ENCODE measurements at places on chromosomes 1 and 21.

GRCh38 chr1:169108863-169109560, 2.5 kb downstream of the ATP1B1 start:
- DNase-seq = no peak

- no peak for DNase-seq
Measured at GRCh38 chr1:11967028-11967547, 13.2 kb upstream of the MFN2 start.

DNA sequence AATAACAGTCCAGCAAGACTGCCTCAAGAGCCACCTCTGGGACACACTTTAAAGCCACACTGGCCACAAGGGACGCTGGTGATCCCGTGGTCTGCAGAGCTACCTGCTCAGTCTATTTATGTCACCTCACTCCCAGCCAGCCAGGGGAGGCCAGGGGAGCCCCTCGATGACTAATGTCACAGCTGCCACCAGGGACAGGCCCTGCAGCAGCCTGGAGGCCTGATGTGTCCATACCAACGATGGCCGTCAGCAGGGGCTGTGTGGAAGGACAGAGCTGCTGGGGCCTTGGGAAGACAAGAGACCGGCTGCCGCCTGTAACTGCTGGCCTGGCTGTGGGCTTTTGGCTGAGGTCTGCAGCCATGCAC, 71.0 kb downstream of the SIK1 start:
- no peak for DNase-seq

DNA sequence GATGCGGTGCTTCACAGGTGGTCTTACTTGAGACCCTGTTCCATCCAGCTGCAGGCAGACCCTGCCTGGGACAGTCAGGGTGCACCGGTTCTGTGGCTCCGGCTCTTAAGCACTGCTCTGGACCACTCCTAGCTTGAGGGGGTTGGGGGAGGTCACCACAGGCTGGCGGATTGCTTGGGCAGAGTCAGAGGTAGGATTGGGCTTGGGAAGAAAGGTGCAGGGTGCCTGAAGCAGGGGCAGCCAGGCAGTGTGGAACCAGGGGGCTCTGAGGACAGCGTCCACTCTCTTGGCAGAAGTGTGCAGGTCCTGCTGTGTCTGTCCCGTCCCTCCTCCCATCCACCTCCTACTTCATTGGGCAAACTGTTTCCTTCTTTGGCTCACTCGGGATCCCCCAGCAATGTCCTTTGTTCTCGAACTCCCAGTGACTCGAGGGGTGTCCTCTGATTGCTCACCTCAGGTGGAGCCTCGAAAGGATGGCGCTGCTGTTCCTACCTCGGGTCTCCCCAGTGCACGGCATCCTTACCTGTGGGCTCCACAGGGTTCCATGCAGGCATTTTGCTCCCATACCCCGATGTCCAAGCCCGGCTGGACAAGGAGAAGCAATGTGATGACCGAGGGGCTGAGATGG, 1.7 kb downstream of the PDXK start:
- no peak for DNase-seq

- DNase-seq = no peak
Measured at GRCh38 chr1:204127597-204128242, 24.1 kb downstream of the ETNK2 start.

DNA sequence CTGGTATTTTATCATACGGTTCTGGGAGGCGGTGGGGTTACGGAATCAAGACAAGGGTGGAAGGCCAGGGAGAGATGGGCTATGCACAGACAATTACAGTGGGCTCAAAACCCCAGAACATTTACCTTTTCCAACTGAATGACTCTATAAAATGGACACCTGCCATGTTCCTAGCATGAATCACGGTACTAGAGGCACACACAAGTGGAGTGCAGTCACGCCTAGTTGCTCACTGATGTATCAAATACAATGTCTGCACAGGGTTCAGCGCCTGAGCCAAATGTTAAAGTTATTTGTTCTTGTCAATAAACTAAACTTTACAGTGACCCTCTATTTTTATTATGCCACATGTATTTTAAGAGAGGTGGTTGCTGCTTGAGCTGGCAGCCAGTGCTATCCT, 121.4 kb downstream of the ATG4C start:
- DNase-seq = no peak

GRCh38 chr1:75768016-75768415, 18.0 kb upstream of the RABGGTB start:
- no peak for DNase-seq

GRCh38 chr1:145707183-145707867, at the start of gene PDZK1:
Gene PDZK1 (minus strand): TSS chr1:145707368. CDS start chr1:145688021, 19,347 bp downstream.
- DNase-seq = no peak

DNA sequence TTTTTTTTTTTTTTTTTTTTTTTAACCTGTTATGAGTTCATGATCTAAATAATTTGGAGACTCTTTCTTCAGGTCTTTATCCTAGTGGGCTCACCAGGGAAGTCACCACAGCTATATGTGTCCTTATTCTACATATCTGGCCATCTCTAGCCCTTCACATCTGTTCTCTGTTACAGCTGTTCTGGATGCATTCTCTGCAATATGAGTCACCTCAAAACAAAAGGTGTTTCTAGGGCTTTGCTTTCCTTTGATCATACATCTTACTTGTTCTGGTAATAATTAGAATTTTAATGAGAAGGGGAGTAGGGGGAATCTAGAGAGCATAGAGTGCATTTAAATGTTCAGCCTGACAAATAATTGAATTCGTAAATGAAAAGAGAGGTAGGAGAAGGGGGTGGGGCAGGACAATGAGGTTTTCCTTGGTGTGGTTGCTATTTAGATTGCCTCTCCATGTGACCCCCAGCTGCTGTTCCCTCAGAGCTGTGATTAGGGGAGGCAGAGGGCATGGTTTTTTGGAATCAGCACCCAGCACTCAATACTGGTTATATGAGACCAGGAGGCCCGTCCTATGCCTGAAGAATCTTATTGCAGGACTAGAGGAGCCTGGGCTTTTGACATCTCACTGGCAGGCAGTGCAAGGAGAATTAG, 8.0 kb downstream of the SYT6 start:
- DNase-seq = no peak

DNA sequence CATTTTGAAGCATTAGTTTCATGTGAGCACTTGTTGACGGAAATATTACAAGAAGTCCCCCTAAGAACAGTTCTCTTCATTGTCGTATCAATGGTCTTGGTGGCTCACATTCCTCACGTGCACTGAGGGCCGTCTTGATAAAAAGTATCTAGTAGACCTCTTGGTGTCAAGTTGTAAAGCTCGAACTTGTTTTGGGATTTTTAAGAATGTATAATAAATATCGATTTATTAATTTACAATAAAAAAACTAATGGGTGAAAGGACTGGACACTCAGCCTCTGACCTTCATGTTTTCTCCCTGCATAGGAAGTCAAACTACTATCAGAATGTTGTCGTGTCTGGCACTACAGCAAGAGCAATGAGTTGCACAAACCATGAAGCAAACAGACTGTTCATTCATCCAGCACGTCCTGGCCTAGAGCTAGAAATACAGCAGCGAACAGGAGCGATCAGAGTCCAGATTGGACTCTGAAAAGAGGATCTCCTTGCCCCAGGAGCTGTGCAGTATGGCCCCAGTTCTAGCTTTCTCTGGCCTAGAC, 319.2 kb downstream of the SMYD3 start:
- DNase-seq = no peak

GRCh38 chr1:18651713-18652112, 21.1 kb downstream of the PAX7 start:
- no peak for DNase-seq

DNA sequence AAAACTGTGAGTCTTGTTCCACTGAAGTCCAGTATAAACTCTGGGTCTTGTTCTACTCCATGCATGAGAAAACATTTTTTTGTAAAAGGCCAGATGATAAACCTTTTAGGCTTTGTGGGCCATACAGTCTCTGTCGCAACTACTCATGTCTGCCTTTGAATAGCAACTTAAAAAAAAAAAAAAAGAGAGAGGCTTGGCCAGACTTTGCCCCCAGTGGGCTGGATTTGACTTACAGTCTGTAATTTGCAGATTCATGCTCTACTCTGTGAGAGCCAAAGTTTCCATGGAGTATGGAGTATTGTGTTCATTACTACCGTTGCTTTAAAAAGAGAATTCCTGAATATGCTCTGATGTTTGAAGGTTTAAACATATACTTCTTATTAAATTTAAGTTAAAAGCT, 654.9 kb upstream of the PKN2 start:
- DNase-seq = no peak

DNA sequence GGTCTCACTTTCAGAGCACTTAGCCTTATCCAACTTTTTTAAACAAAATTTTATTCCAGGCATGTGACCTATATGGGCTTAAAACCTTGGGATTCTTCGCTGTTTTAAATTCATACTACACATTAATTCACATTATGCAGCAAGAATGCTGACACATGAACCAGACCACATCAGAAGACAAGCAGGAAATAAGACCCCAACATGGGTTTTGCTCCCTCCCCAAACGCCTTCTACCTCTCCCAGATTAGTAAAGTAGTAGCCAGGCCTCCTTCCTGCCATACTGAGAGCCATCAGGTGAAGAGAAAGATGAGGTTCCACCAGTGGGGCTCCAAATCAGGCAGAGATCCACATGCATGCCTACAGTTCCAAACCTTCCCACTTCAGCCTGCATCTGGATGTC, 3.7 kb downstream of the IGSF3 start:
- DNase-seq = no peak

GRCh38 chr1:244116946-244117345, 65.9 kb downstream of the ZBTB18 start:
- DNase-seq = no peak

GRCh38 chr1:116359871-116360270, 13.2 kb upstream of the ATP1A1 start:
- no peak for DNase-seq

- DNase-seq = no peak
Measured at GRCh38 chr1:69121723-69122122, 446.0 kb upstream of the LRRC7 start.

DNA sequence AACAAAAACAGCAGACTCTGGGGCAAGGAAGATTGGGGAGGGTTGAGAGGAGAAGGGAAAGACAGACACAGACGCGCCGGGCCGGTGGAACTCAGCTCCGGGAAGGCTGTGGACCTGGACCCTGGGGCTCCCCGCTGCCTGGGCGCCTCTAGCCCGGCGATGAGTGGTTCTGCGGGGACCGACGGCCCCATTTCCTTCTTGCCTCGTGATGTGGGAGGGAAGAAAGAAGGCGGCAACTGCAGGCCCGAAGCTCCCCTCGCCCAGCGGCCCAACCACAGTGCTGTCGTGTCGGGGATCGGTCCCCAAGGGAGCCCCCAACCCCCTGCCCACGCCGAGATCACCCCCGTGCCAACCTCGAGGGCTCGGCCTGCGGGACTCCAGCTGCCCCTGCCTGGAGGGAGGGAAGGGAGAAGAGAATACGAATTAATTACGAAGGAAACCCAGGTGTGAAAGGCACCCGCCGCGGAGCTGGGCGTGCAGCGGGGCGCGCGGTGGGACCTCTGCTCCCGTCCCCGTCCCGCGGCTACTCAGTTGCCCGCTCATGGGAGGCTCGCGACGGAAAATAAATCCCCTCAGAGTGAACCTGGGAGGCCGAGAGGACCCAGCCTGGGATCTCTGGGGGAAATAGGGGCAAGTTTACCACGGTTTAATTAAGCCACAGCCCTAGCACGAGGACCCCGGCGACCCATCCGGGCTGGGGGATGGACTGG, 7.4 kb downstream of the FOXD3 start:
- no peak for DNase-seq

DNA sequence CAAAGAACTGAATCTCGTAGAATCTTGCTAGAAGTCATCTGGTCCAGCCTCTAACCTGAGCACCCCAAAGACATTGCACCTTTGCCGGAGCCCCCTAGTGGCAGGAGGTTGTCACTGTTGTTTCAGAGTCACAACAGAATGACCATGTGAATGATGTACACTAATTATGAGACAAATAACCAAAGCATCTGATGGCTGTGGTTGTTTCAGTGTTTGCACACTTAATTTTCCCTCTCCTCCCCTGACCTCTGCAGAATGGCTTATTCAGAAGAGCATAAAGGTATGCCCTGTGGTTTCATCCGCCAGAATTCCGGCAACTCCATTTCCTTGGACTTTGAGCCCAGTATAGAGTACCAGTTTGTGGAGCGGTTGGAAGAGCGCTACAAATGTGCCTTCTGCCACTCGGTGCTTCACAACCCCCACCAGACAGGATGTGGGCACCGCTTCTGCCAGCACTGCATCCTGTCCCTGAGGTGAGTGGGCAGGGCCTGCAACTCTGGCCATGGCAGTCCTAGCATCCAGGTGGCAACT, 26.4 kb downstream of the TRAF5 start:
- peak; percentile 22 for DNase-seq

- DNase-seq = no peak
Measured at GRCh38 chr1:191870490-191870889, 287.8 kb upstream of the RGS18 start.

DNA sequence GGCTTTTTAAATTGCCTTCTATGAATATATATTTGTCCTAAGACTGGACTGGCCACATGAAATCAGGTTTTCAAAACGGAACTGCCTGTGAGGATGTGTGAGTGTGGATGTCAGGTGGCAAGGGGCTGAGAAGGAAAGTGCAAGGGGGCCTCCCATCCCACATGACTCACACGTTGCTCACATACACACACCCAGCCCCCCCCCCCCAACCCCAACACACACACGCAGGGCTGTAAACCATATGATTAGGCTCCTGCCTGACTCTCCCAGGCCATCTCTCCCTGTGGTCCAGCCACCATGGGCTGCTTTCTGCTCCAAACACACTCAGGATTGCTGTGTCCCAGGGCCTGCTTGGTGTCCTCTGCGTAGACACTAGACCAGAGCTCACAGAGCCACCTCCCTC, 22.4 kb downstream of the DEGS1 start:
- DNase-seq = peak; percentile 9

DNA sequence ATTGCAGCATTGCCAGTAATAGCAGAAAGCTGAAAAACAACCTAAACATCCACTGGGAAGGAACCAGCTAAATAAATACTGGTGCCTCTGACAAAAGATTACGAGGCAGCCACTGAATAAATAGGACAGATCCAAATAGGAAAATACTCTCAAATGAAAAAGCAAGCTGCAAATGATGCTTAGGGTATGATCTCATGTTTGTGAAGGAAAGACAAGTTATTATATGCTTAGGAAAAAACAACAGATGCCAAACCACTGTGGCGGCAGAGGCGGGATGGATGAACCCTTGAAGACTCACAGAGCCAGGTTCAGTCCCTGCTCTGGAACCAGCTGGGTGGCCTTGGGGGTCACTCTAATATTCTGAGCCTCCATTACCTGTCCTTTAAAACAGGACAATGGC, 41.6 kb downstream of the MATN1 start:
- no peak for DNase-seq

DNA sequence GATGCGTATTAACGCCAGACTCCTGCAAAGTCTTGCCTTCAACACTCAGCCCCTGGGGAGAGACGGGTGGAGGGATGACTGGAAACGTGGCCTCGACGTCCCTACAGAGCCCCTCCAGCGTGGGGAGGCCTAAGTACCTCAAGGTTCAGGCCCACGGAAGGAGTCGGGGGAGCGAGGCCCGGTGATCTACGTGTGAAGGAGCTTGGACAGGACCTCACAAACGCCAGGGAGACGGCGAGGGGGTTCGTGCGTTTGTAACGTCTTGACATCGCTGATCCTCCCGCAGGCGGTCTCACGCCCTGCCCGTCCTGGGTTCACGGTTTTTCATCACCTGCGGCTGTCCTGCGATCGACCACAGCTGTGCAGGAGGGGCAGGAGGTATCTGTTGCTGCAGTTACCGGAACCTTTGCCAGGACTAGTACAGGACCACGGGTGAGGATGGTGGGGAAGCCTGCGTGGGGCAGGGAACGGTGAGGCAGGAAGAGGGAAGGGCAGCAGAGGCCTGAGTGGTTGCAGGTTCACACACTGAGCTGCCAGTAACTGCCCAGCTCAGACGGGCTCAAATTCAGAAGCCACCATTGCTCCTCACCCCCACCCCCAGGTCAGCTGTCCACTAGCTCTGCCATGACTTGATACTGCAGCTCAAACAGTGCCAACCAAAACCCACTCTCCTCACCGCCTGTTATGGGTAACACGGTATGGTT, 889 bp upstream of the CCNL2 start:
- no peak for DNase-seq
